ENCODE measurements at places on chromosomes 7 and 10.

- DNase-seq, result no peak
These were observed 40.9 kb downstream of the BMPER start for GRCh38 chr7:33946094-33946699.

GRCh38 chr7:1533547-1534329, 3.2 kb downstream of the MAFK start:
- peak; percentile 54 for DNase-seq

GRCh38 chr7:78441737-78442136, 643.2 kb downstream of the PHTF2 start:
- DNase-seq, result no peak

DNA sequence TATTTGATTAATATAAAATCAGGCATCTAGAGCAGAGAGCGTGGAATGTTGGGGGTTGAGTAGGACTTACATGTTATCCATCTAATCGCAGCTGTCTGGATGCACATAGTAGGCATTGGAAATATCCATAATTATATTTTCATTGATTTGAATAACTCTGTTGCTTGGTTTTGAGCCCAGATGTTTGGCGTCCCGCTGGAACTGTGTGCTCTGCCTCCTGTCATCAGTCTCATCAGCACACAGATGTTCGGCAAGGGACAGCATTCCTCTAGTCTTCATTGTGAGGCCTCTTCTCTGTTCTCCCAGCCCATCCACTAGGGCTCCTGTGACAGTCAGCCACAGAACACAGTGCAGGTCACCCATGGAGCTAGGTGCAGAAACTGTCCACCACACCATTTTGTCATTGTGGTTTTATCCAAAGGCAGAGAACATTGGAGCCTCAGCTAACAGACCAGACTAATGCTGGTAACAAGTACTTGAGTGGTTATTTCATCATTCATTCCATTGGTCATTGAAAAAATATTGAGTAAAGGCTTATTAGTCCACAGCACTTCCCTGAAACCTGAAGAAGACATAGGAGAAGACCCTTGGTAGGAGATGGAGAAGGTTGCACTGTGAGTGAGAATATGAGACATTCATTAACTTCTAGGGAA, 927.4 kb downstream of the LRMDA start:
- no peak for DNase-seq

DNA sequence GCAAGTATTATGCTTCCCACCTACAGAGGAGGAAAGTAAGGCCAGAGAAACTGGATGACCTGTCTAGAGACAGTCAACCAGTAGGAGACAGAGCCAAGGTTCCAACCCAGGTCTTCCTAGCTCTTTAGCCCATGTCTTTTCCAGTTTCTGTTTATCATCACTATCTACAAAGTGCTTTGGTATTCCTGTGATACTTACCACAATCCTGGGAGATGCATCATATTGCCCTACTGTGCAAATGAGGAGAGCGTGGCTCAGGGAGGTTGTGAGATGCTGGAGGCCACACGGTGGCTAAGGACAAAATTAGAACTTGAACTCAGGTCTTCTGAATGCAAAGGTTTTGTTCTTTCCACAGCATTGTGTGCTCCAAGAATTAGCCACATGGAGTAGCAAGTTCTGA, 11.2 kb upstream of the PLEKHA1 start:
- DNase-seq, result no peak

GRCh38 chr7:74032191-74032490, 4.2 kb downstream of the ELN start:
- no peak for DNase-seq

- DNase-seq, result no peak
These were observed 2.6 kb upstream of the MBL2 start for GRCh38 chr10:52775132-52775647.

DNA sequence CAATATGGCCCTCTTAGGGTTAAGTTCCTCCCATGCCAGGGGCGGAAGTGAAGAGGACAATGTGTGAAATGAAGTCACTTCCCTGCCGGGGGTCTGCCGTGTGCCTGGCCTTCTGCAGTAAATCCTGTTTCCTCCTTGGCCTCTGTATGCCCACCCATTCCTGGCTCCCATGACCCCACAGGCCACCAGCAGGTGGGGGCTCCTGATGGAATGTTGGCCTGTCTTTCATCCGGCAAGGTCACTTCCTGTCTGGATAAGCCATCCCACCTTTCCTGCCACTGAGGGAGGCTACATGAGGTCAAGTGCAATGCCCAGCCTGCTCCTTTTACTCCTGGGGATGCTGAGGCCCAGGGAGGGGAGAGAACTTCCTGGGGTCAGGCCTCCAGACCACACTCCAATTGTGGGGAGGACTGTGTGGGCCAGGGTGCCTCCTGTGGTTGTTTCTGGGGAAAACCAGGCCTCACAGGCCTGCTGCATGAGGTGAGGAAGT, 22.3 kb downstream of the PALD1 start:
- no peak for DNase-seq

DNA sequence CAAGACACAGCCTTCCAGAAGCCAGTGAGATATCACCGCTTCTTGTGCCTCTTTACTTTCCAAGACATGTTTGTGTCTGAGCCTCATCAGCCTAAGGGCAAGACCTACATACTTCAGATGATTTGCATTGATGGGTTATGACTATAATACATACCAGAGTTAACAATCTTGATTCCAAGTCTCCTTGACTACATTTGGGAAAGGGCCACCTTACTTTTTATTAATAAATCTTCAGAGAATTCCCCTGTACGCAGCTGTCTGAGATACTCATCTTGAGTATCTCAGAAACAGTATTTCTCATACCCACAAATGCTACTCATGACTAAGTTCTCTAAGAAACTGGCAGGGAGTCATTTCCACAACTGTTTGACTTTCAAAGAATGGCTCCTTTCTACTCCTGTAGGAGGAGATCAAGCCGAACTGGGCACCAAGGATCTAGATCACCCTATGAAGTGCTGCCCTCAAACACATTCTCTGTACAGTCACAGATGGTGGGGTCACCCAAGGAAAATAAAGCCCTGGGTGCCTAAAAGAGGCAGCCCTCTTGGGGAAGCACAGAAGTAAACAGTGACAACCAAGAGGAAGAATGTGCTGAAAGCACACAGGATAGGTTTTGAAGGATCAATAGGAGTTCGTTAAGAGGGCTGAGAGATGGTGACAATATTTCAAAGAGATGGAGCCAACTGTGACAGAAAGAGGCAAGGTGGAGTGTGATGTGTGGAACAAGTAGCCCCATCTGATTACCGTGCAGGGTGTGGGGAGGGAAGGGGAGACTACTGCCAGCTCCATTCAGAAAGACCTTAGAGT, 138.9 kb downstream of the JAZF1 start:
- DNase-seq, result no peak

DNA sequence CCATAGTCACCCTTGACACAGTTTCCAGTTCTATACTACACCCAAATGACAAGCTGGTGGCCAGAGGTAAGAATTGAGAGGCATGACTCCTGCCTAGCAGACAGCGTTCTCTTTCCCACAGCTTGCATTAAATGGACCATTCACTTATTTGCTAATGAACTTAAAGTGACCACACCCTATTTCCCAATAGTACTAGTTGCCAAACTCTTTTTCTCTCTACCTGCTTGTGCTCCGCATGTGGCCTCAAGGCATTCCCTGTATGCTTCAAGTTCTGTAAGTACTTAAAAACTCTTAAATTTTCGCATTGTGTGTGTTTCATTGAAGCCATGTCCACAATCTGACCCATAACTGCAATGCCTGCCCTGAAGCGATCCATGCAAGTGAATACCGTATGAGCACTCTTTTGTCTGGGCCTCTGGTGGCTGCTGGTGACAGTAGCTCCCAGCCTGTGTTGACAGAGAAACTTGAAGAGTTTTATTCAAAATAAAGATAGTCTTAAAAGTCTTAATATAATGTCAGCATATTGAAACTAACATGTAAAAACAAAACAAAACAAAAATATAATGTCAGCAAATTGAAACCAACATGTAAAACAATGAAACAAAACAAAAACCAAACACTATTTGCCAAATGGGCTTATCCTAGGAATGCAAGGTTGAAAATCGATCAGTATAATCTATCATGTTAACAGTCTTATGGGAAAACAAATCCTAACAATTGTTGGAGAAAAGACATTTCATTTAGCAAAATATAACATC, 73.6 kb downstream of the CCSER2 start:
- DNase-seq, result no peak
